ENCODE measurements at places on chromosomes 5 and 9.
A peak's percentile ranks its signal among the peaks of the same experiment; 100 is the strongest.

GRCh38 chr9:126222835-126223431, 103.7 kb upstream of the MVB12B start:
- no peak for DNase-seq

GRCh38 chr5:177588413-177588909, 3.5 kb upstream of the TMED9 start:
- DNase-seq, result no peak

GRCh38 chr9:131043646-131044045, 34.7 kb downstream of the LAMC3 start:
- no peak for DNase-seq

DNA sequence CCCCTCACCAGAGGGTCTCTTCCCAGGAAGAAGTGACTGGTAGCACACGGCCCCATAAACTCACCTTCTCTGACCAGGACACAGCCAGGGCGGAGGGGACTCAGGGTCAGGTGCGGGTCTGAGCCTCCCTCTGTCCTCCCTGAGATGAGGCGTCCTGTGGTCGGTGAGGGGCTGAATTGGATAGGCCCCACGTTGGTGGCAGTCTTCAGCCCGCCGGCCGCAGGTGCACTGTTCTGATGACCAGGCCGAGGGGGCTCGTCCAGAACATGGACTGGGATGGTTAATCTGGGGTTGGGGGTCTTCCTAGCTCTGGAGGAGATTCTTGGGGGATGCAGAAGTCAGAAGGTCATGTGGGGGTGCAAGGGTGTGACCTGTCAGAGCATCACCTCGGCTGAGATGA, 102.2 kb upstream of the PPP1R26 start:
- DNase-seq, result no peak

DNA sequence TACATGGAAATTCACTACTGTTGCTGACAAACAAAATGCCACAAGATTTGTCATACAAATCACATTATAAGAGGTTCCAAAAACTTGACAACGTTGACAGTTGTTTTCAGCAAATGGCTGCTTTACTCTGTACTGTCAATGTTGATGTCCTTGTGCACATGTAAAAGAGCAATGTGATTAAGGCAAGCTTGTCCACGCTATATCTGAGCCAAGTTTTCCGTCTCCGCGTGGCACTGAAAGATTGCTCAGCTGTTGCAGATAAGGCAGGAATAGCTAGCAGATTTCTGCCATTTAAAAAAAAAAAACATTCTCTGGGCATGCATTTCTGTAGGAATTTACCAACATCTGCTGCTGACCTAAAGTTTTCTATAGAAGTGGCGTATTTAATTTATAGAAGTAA, 46.4 kb upstream of the MEF2C start:
- DNase-seq, result no peak

GRCh38 chr9:13480693-13481092, 201.2 kb upstream of the MPDZ start:
- no peak for DNase-seq

GRCh38 chr9:1979741-1980367, 35.3 kb upstream of the SMARCA2 start:
- no peak for DNase-seq

GRCh38 chr9:89440548-89440947, 57.4 kb downstream of the SEMA4D start:
- no peak for DNase-seq

DNA sequence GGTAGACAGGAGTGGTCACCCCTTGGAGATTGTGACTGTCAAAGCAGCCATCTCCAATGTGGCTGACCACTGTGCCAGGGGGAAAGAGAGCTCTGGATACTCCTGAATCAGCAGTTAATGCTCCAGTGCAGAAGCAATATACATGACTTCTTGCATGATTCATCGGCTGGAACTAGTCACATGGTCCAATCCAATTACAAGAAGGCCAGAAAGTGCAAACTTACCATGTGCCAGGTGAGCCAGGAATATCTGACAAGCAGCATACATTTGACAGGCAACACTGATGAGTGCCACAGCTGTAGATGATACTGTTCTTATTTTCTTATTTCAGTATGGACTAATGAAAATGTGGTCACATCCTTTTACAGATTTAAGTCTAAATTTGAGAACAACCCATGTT, 440.0 kb upstream of the MPDZ start:
- no peak for DNase-seq

GRCh38 chr5:119651486-119651885, 22.1 kb downstream of the FAM170A start:
- no peak for DNase-seq

DNA sequence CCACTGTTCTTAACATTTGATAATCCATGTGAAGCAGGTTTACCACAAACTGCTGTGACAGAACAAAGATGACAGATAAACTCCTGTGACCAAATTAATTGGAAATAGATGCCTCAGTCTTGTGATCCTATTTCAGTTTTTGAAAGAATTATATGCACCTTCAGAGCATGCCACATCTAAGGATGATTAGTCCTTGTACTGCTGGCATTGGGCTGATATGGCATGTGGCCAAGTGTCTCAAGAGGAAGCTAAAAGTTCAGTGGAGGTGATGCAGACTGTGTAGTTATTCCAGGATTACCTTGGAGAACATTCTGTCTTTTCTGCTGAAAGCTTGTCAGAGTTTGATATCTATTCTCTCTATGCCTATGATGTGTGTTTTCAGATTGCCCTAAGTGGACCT, 314.4 kb upstream of the EFNA5 start:
- DNase-seq, result no peak

DNA sequence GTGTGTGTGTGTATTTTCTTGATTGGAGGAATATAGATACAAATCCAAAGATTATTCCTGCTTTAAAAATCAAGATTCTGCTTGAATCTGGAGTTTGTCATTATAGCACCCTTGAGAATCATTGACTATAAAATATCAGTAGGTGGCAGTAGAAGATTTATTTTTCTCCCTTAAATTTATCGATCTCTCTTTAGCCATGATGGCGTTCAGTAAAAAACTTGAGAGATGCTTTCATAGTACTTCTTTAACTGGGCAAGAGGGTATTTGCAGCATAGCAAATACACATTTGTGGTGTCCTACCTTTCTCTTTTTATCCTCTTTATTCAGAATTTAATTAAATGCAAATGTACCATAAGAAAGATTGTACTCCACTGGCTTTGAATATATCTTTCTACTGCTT, 307.7 kb downstream of the ADGRV1 start:
- peak; percentile 27 for DNase-seq

DNA sequence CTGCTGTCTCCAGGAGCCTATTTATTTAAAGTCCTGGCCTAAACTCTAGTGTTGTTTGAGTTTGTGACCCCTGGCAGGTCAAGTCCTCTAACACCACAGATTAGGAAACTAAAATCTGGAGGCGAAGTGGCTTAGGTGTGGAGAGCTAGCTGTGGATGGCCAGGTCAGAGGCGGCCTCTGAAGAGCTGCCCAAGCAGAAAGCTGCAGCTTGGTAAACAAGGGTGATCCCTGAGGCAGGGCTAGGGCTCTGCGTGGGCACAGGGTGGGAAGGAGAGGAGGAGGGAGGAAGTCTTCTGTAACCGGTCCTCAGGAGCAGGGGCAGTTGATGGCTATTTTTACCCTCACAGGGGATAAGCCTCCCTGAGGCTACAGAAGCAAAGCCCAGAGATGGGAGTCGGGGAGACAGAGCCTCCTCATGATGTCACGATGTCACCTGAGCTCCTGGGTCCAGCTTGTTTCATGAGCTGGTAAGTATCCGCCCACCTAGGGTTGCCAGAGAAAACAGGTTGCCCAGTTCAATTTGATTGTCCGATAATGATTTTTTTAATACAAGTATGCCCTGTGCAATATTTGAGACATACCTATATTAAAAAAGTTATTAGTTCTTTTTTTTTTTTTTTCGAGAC, 25.9 kb upstream of the BOD1 start:
- DNase-seq, result no peak

- no peak for DNase-seq
These were observed 36.3 kb upstream of the PSD2 start for GRCh38 chr5:139759219-139759721.

DNA sequence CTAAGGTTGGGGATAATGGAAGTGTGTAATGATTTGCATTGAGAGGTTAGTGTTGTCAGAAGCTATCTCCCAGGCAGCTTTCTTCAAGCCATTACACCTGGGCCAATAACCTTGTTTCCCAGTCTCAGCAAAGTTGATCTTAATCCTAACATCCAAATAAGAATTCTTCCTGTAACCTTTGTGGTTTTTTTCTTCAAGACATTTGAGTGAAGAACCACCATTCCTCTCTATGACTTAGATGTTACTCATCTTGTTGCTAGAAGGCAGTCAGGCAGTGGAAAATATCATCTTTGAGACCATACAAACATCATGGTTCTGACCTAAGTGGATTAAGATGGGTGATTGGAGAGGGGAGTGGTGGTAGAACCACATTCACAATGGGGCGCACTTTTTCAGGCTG, 103.5 kb downstream of the NDUFAF2 start:
- no peak for DNase-seq
